Stimulated activated CD4-positive, alpha-beta T cell treated with anti-CD3 and anti-CD28 coated beads, Interleukin-1b, Interleukin-23, amount 100 ng/mL, for 4 hours (primary cell): ENCODE measurements at places on chromosomes 3 and 15.
A peak's percentile ranks its signal among the peaks of the same experiment; 100 is the strongest.

GRCh38 chr3:178456621-178457285, 79.5 kb upstream of the KCNMB2 start:
- DNase-seq = no peak

GRCh38 chr3:53675942-53676341, 170.3 kb downstream of the CHDH start:
- DNase-seq = no peak

DNA sequence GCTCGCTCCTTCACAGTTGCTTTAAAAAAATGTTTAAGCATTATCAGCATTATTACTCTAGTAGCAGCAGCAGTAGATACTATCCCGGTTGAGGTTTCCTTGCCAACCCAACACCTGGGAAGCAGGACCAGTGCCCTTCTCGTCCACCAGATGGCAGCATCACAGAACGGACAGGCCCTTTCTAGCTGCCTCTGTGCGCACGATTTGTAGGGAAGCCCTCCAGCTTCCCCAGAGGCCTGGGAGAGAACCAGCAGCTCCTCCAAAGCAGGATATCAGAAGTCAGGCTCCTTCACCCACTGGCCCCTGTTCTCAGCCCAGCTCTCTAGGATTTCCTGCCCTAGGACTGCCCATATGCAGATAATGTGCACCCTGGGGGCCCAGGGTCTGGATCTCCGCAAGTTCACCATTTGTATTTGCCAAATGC, 16.8 kb upstream of the ESYT3 start:
- DNase-seq = peak; percentile 43

- DNase-seq = no peak
Measured at GRCh38 chr15:69727121-69727924, 274.7 kb downstream of the RPLP1 start.

DNA sequence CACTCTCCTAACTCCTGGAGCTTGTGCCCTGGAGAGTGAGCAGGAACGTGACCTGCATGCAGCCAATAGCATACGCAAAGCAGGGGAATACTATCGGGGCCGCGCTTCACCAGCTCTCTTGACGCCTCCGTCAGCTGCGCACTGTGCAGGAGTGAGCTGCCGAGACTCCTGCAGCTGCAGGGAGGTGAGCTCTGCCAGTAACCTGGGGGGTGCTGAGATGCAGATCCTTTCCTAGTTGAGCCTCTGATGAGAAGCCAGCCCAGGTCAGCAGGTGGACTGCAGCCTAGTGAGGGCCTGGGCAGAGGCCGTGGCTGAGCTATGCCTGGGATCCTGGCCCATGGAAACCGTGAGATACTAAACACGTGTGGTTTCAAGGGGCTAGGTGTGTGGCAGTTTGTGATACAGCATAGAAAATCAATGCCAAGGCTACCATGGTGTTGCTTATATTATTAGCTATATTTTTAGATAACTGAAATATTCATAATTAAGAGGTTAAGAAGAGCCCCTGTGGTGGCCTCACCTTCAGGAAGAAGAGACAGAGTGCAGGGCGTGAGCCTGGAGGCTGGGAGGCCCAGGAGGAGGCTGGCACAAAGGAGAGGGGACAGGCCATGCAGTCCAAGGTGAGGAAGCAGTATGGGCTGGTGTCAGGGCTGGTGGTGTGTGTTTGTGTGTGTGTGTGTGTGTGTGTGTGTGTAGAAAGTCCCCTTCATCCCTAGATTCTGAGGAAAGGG, 5.9 kb upstream of the DNAJB8 start:
- DNase-seq = no peak

DNA sequence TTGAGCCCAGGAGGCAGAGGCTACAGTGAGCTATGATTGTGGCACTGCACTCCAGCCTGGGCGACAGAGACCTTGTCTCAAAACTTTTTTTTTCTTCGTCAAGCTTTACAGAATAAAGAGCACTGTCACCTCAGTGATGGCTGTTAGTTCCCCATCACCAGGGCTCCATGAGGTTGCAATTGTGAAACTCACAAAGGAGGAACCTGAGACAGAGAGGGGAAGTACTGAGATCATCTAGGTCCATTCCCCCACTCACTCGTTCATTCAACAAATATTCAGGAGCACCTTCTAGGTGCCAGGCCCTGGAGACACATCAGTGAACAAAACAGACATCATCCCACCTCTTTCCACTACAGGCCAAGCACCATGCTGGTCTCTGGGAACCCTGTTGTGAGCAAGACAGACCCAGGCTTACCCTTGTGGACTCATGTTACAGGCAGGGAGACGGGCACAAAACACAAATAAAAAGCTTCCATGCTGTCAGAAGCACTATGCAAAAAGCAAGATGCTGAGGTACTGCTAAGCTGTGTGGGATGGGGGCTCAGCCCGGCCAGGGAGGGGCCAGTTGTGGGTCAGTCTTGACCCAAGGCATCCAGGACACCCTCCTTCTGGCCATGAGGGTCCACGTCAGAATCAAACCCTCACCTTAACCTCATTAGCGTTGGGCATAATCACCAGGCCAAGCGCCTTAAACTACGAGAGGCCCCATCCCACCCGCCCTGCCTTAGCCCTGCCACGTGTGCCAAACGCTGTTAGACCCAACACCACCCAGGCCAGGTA, 2.1 kb upstream of the RHO start:
- no peak for DNase-seq

DNA sequence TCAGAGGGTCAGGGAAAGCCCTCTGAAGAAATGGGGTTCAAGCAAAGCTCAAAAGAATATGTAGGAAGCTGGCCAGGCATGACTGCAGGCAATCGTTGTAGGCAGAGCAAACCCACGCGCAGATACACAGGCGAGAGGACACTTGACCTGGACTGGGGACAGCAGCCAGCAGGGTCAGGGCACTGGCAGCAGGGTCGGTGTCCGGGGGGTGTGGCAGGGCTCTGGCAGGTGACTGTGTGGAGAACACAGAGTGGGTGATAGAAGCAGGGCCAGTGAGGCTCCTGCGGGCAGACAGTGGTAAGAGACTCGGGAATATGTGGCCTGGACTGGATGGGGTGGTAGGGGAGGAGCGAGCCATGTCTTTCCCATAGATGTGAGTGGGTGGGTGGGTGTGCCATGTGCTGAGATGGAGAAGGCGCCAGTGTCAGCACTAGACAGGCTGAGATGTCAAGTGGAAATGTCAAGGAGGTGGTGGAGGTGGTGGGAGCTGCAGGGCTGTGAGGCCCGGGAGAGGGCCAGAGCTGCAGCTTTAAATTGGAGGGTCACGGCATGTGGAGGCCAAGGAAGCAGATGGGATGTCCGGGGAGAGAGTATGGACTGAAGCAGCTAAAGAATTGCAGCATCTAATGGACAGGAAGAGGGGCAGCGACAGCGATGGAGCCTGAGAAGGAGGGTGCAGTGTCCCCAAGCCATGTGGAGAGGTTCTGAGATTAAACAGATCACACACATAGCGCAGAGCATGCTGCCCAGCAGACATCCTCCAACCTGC, 13.4 kb downstream of the TMEM43 start:
- no peak for DNase-seq

DNA sequence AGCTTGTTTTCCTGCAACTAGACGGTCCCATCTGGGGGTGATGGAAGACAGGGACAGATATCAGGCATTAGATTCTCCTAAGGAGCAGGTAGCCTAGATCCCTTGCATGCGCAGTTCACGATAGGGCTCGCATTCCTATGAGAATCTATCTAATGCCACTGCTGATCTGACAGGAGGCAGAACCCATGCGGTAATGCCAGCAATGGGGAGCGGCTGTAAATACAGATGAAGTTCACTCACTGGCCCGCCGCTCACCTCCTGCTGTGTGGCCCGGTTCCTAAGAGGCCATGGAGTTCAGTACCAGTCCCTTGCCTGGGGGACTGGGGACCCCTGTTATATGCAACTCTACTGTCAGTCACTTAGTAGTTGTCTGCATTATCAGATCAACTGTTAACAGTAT, 7.9 kb upstream of the DENND6A start:
- no peak for DNase-seq

- no peak for DNase-seq
Measured at GRCh38 chr3:153038779-153039178, 123.2 kb upstream of the RAP2B start.

DNA sequence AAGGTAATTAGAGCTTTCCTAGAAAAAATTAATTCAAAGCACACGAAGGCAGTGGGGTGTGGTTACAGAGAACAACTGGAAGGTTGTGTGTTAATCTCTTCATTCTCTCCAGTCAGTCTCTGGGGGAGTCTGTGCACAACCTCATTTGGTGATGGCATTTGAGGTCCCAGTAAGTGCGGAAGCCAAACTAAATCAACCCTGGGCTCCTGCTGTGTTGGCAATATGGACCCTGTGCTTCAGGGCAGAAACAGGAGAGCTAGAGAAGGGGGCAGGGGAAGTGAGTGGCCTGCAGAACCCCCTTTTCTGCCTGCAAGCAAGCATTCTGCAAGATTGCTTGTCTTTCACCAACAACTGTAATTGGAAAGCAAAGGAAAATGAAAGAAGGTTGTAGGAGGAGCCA, 195.9 kb upstream of the ST8SIA2 start:
- no peak for DNase-seq

- no peak for DNase-seq
Measured at GRCh38 chr3:126523745-126524428, at the start of gene CHST13. Gene CHST13, plus strand, starts transcription at chr3:126524155. Its CDS starts 178 bp downstream, at chr3:126524333.

- no peak for DNase-seq
Measured at GRCh38 chr3:103167850-103168249, 733.0 kb downstream of the ZPLD1 start.

GRCh38 chr3:188217726-188218125, 63.8 kb downstream of the LPP start:
- DNase-seq = no peak

GRCh38 chr3:179016979-179017670, 54.5 kb downstream of the ZMAT3 start:
- DNase-seq = no peak

GRCh38 chr3:150079029-150079739, 108.5 kb upstream of the PFN2 start:
- DNase-seq = no peak

- peak; percentile 8 for DNase-seq
Measured at GRCh38 chr3:183253528-183254486, 754 bp downstream of the B3GNT5 start.
